ENCODE measurements at places on chromosomes 7 and 10.

DNA sequence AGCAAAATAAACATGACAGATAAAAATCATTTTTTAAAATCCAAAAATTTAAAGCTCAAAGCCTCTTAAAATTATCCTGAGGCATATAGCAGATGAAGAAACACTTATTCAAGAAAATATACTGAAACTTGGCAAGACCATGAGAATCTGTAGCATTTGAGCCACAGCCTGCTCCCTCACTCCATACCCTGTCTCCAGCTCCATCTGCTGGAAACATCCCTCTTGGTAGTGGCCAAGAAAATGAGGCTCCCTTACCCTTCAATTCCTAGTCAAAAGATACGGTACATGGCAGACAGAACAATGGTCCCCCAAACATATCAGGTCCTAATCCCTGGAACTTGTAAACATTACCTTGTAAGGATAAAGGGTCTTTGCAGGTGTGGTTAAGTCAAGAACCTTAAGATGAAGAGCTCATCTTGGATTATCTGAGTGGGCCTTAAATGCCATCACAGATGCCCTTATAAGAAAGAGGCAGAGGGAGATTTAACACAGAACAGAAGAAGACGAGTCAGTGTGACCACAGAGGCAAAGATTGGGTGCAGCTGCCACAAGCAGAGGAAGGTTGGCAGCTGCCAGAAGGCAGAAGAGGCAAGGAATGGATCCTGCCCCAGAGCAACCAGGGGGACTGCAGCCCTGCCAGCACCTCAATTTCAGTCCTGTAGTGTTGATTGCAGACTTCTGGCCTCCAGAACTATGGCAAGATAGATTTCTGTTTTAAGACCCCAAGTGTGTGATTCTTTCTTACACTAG, 149.4 kb downstream of the ZNF248 start:
- no peak for DNase-seq

- no peak for DNase-seq
Measured at GRCh38 chr10:52115823-52116222, 198.3 kb upstream of the DKK1 start.

DNA sequence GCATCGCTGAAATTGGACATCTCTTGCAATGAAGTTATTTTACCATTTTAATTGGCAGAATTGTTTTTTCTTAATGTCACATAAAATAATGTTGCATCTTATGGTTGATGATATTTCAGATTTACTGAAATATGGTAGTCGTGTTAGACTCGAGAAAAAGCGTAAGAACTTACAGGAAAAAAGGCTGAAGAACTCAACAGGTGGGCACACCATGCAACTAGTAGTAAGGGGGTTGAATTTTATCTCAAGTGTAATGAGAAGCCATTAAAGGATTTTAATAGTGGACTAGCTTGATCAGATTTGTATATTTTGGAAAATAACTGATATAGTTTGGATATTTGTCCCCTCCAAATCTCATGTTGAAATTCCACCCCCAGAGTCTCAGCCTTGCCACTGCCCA, 41.1 kb downstream of the MSRB2 start:
- DNase-seq: no peak

- no peak for DNase-seq
Measured at GRCh38 chr7:46933596-46933995, 648.3 kb downstream of the TNS3 start.

GRCh38 chr7:21869785-21870402, 75.8 kb downstream of the CDCA7L start:
- no peak for DNase-seq

GRCh38 chr10:132591166-132591971, 53.8 kb downstream of the INPP5A start:
- DNase-seq: no peak
